CD4-positive, alpha-beta T cell treated with Interleukin-2 at 100 ng/mL for 4 hours (primary cell): ENCODE measurements at places on chromosomes 11 and 22.
A peak's percentile ranks its signal among the peaks of the same experiment; 100 is the strongest.

DNA sequence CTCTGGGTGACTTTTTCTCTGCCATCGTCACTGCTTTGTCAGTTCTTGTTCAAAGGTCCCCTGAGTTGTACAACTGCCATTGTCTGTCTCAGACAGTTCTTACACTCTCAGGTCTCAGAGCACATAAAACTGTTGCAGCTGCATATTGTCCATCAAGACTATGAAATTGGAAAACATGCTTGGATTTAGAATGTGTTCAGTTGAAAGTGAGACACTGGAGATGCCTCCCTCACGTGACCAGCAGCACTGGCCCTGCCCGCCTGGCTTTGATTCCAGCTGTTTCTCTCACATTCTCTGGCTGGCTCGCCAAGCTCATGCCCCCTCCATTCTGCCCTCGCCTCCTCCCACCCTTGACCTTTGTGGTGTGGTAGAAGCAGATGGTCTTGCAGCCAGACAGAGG is 244.2 kb downstream of the NTM start:
- DNase-seq = no peak

DNA sequence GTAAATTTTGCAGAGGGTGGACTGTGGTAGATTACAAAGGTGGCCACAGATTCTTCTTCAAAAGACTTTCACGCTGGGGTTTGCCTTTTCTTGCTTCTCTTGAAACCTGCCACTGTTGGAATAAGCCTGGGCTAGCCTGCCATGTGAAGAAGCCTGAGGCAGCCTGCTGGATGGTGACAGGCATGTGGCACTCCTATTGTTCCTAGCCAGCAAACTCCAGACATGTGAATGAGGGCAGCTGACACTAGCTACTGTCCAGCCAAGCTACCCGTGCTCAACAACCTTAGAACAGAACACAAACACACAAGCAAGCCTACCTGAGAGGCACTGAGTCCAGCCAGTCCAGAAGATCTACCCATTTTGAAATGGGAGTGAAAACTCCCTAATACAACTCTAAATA is 322.7 kb upstream of the LARGE1 start:
- DNase-seq = no peak

DNA sequence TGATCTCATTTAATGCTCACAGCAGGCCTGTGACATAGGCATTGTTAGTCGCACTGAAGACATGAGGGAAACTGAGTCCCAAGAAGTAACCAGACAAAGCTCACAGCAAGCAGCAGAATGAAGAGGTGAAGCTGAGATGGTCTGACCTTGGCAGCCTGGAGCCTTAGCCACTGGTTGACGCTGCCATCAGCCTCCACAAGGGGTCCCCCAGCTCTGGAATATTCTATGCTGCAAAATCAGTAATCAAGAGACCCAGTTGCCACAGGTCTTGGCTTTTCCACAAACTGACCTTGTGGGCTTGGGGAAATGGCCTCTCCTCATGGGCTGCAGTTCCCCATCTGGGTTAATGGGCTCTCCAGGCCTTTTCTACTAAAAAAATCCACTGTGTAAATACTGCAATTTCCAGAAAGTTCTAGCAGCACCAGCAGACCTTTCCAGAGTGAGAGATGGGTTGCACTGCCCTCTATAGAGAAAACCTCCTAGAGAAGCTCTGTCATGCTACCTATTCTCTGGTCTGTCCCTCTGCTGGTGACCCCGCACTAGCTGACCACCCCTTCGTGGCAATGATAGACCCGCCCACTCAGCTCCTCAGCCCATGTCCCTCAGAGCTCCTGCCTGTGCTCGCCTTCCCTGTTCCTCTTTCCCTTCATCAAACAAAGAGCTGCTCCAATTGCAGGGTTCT is 22.6 kb upstream of the ISX start:
- DNase-seq = no peak

GRCh38 chr11:37704791-37705190 is 1106.8 kb upstream of the RAG2 start:
- no peak for DNase-seq

GRCh38 chr22:21796231-21796630 is 60.6 kb upstream of the YPEL1 start:
- no peak for DNase-seq

DNA sequence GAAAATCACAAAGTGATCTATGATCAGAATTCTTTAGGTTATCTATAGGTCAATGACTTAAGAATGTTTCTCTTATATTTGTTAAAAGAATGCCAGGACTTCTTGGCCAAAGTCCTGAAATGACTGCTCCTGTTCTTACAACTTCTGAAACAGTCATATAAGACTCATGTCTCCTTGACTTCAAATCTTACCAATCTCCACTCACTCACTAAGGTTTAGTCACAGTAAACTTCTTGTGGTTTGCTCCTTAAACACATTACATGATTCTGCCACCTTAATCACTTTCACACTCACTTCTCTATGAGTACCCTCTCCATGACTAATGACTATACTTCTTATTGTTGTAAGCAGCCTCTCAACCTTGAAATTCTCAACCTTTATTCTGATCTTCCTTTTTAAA is 648.7 kb upstream of the CCDC179 start:
- DNase-seq = no peak

- DNase-seq = no peak
Observed at GRCh38 chr11:133988686-133989410, 32.1 kb upstream of the IGSF9B start.

DNA sequence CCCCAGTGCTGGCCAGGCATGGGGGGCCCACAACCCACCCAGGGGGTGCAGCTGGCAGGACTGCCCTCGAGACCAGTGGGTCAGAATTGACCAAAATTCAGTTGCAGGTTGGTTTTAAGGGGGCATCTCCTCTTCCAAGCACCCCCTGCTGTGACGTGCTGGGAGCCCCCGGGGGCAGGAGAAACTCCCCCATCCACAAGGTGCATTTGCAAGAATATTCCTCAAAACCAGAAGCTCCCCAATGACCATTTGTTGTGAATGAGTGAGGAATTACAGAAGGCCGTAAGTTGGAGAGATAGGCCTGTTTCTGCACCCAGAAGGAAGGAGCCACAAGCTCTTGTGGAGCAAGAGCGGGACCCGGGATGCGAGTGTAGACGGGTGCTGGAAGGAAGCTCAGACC is 414.5 kb downstream of the BRD1 start:
- no peak for DNase-seq

- DNase-seq = peak; percentile 97
Observed at GRCh38 chr22:41939981-41940831, 6.7 kb downstream of the CENPM start.

GRCh38 chr11:45556851-45557707 is 108.3 kb downstream of the CHST1 start:
- DNase-seq = no peak

GRCh38 chr11:89205378-89205777 is 27.7 kb downstream of the TYR start:
- no peak for DNase-seq

DNA sequence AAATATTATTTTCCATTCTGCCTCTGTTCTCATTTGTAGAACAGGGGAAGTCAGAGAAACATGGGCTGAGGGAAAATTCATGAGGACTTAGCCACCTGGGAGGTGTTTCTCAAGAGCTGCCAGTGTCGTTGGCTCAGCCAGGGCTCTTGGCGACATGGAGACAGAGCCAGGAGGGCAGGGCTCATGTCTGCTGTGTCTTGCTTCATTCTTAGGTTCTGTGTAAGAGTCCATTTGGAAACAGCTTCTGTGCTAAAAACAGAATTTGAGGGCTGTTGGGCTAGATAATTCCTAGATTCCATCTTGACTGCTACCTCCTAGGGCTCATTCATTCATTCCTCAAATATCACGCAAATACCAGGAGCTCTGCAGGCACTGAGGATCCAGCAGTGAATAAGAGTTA is 15.1 kb upstream of the MRGPRX2 start:
- no peak for DNase-seq

DNA sequence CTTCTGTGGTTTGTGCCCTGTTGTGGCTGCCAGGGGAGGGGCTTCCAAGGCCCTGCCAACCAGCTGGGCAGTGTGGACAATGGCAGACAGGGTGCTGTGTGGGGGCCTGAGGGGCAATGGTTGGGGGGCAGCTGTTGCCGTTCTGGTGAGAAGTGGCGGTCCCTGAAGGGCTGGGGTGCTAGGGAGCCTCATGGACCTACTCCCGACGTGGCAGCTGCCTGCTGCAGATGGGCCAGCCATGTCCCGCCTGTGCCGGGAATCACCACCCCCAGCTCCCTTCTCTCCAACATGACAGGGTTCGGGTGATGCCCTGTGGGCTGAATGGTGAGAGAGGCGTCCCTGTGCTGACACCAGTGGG is 74.2 kb downstream of the KCNQ1 start:
- no peak for DNase-seq

- DNase-seq = peak; percentile 80
Observed at GRCh38 chr11:66069715-66070603, at the start of gene PACS1. Gene PACS1 (plus strand): TSS chr11:66070272. CDS start chr11:66070487, 215 bp downstream.

DNA sequence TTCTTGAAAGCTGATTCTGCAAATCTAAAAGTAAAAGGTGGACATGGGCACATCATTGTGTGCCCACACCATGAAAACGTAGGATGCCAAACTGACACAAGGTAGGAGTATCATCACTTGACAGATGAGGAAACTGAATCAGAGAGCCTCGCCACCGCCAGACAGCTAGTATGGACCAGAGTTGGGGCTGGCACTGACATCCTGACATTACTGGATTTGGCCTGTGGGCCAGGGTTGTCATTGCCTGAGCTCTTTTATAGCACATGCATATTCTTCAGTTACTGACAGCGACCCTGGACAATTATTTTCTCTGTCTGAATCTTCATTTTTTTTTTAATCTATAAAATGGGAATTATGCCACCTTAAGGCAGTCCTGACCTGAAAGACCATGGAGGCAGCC is 16.5 kb downstream of the USP35 start:
- DNase-seq = no peak

GRCh38 chr11:39589391-39589790 is 1870.1 kb downstream of the LRRC4C start:
- DNase-seq = no peak

DNA sequence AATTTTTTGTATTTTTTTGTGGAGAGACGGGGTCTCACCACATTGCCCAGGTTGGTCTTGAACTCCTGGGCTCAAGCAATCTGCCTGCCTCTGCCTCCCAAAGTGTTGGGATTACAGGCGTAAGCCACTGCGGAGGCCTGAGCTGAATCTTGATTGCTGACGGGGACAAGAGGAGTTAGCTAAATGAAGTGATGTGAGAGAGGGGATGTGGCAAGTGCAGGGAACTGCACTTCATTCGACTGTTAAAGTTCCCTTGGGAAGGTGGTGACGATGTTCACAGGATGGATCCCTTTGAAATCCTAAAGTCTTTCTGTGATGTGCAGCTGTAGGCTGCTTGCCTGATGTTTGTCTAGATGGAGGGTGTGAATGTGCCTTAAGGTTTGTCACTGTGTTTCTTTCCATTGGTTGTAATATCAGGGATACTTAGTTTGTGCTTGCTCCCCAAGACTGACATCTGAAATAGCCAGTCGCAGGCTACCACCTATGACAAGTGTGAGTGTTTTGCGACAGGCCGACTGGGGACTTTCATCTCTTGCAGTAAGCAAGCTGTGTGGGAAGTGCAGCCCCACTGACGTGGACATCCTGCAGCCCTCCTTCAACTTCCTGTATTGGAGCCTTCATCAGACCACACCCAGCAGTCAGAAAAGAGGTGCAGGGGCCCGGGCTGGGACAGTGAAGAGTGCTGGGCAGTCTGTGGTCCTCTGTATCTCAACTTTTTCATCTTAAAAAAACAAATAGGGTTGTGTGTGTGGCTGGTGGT is 19.6 kb upstream of the CCDC134 start:
- peak; percentile 94 for DNase-seq

DNA sequence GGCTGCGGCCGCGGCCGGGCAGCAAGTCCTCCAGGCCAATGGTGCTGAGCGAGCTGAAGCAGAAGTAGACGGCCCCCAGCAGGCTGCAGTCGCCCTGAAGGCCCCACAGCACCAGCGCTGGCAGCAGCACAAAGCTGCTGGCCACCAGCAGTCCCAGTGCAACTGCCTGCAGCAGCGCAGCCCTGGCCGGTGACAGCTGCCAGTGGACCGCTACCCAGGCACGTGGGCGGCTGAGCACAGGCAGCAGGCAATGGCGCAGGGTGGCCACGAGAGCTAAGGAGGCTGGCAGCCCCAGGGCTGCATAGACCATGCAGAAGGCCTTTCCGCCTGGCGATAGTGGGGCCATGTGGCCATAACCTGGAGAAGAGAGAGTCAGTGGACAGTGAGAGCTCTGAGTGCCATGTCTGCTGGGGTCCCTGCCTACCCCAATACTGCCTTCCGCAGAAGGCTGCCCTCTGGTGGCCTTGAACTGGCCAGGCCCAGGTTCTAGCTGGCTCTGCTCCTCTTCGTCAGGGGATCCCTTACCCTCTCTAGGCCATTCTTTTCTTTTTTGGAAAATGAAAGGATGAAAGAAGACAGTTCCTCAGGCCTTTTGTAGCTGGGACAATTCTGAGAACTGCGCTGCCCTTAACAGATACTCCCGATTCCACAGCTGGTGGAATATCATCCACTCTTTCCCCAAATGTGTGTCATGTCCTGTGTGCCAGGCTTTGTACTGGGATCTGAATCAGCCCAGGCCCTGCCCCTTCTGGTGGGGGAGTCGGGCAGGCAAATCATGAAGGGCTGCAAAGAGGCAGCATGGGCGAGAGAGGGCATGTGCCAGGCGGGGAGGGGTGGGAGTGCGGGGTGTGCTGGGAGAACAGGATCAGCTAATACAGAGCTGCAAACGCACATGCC is 1.8 kb downstream of the KCNK7 start:
- DNase-seq = peak; percentile 48

DNA sequence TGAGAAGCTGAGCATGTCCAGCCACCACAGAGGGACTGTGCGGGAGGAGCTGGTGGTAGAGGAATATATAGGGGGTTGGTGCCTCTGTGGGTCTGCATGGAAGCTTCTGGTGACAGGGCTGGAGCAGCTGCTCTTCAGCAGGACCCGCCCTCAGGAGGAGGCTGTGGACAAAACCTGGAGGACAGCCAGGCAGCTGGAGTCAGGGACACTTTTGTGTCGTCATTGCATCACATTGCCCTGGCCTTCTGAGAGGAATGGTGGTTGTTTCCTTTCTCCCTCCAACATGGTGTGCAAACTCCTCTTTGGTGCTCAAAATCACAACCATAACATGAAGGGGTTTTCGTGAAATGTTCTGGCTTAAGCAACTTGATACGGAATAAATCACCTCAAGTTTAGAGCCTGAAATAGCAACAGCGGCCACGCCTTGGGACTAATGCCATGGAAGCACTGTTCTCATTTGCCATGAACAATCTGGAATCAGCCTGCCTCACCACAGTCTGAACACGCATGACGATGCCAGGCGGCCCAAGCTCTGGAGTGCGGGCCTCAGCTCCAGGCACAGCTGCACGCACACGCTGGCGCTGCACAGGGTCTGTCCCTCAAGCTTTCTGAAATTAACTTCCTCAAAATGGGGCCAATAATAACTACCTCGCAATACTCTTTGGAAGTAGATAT is 17.1 kb upstream of the CSRP3 start:
- no peak for DNase-seq

- DNase-seq = no peak
Observed at GRCh38 chr11:45751430-45751829, 53.5 kb upstream of the SLC35C1 start.
